ENCODE measurements at places on chromosomes 2 and 18.

GRCh38 chr2:231410293-231411004, 14.9 kb downstream of the B3GNT7 start:
- DNase-seq, result no peak

DNA sequence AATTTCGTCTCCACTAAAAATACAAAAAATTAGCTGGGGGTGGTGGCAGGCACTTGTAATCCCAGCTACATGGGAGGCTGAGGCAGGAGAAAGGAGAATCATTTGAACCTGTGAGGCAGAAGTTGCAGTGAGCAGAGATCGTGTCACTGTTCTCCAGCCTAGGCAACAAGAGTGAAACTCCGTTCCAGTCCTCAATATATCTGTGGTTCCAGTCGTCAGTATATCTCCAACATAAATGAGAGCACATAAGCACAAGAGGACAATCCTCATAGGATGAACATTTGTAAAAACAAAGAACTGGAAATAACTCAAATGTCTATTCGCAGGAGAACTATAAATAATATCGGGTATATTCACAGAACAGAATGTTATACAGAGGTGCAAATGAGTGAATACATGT, 13.1 kb upstream of the PLEK start:
- no peak for DNase-seq

- no peak for DNase-seq
Measured at GRCh38 chr2:229943770-229944449, 21.6 kb downstream of the FBXO36 start.

- DNase-seq, result no peak
Measured at GRCh38 chr2:60405271-60405919, 148.1 kb downstream of the BCL11A start.

DNA sequence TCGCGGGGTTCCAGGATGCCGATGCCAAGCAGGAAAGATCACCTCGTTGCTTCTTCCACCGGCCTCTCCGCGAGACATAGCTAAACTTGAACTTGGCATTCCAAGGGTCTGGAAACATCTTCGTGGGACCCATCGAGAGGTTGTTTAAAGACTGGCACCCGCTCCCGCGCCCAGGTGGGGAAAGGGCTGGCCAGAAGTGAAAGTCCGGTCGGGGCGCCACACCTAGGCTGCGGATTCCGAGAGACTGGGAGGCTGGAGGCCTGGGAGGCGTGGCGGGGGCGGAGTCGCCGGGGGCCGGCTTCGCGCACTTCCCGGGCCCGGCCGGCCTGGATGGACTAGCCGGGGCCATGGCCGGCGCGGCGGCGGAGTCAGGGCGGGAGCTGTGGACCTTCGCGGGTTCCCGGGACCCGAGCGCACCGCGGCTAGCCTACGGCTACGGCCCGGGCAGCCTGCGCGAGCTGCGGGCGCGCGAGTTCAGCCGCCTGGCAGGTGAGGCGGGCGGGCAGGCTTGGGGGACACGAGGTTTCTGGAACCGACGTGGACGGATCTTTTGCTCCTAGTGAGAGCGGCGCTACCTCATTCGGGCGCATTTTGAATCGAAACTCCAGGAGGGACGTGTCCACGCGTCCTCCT, at the start of gene MOCOS:
TSS of gene MOCOS (plus strand) at position 305 of the 633 bp plus-strand sequence. CDS start at position 348, 43 bp downstream.
- DNase-seq, result peak; percentile 54

DNA sequence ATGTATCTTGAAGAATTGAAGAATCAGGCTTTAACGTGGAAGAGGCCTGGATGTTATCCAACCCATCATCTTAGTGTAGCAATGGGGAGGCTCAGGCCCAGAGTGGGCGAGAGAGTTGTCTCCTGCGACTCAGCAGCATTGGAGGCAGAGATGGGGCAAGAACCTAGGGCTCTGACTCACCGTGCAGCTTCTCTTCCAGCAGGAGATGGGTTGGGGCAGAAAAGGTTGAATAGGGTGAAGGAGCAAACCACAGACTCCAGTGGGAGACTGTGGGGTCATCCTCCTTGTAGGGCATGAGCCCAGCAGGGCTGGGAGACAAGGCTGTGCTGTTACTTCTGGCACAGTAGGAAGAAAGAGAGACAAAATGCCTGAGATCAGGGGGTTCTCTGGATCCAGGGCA, 1.4 kb downstream of the IL36RN start:
- no peak for DNase-seq

GRCh38 chr2:28030600-28030999, 140.1 kb downstream of the BABAM2 start:
- no peak for DNase-seq

DNA sequence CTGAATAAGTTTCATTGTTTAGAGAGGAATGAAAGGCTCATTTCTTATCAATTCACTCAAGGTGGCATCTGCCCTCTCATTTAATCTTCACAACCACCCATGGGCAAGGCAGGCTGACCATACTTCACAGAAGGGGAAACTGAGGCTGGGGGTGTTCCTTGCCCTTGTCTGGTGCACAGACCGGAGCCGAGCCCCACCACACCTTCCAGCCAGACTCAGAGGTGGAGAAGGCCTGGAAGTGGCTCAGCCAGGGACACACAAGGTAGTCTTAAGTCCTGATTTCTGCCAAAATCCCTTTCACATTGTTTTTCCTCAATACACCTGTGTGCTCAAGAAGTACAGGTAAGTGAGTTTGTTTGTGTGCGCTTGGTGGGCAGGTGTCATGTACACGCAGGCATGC, 111.9 kb upstream of the TEX51 start:
- no peak for DNase-seq

DNA sequence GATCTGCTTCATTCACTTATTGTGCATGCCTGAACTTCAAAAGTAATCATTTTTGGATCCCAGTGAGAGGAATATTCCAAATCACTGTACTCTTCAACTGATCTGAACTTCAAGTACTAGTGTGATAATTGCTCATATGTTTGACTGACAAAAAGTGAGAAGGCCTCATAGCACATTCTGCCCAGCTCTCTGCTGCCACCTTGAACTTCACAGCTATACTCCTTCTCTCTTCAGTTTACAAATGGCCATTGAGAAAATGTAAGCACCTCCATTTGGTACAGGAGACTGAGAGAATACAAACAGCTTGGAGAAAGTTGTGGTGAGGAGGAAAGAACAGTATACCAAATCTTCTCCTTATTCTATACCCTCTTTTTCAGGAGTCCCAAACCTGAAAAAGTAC, 946.0 kb upstream of the CHAC2 start:
- no peak for DNase-seq

- peak; percentile 89 for DNase-seq
Measured at GRCh38 chr2:151334082-151334815, 23.1 kb upstream of the TNFAIP6 start.

DNA sequence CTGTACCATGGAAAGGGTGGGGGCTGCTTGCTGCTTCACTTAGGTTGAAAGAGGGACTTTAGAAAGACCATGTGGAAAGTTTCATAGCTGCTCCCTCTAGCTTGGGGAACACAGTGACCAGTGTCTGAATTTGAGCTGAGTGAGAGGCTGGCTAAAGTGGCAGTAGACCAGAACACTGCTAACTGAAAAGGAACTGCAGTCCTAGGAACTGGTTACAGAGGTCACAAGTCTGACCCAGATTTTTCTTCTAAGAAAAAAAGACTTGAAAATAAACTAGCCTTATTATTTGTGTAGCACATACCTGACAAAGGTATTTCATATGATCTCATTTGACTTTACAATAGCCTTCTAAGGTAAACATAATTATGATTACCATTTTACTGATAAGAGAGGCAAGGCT, 153.6 kb downstream of the FSHR start:
- DNase-seq, result no peak

DNA sequence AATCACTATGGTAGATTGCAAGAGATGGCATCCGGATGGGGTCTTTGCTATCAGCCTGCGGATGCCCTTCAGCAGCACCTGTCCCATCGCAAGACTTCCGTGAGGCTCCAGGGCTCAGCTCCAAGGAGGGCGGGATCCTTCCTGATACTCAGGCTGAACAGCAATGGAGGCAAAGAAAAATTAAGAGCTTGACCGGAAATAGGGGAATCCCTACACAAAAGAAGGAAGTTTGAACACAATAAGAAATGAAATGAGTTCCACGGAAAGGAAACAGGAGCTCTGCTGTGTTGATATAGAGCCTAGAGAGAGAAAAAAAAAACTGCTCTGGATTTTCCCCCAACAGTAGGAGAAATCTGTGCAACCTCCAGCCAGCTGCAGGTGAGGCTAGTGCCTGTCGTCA, 91.9 kb downstream of the ARL4C start:
- DNase-seq, result no peak

DNA sequence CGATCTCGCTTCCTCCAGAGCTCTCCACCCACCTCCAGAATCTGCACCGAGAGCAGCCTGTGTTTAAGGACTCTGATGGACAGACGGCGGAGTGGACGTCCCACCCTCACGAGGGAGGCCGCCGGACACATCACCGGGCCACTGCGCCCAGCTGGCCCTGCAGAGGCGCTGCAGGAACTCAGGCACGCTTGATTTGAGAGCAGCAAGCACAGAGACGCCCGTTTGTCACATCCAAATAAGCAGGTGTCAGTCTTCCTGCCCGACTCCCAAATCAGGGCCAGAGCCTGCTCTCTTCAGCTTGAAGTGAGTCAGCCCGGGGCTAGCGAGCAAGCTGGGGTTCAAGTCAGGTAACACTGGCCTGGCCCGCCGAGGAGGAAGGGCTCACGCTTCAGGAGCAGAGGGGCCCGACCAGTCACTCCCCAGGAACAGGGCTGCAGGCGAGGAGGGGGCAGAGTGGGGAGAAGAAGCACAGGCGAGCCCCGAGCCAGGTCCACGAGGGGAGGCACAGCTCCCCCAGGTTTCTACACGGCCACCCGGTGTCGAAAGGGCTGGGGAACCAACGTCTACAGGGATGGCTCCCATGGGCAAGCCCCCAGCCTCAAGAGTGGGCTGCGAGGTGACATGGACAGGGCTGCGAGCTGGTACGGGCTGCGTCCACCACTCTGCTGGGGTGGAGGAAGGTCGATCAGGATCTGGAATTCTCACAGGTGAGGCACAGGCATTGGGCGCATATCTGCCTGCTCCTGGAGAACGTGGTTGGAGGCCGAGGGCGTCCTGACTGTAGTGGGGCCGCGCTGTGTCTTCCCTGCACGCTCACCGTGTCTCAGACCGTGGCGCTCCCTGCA, 52.5 kb upstream of the CTDP1 start:
- no peak for DNase-seq

DNA sequence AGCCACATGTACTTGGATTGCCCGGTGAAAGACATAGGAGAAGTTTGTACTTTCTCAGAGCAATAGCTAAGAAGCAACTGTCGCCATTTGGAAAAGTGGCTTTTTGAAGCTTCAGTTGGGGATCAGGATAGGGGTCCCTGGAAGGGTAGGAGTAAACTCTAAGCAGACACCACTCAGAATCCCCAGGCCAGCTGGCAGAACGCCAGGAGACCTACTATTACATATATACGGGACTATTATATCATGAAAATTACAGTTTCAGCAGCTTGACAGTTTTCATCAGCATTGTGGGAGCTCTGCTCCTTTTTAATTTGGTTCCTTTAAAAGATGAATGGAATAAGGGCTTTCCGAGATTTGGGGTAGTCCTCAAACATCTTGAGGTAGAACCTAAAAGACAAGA, 54.9 kb downstream of the SRD5A2 start:
- DNase-seq, result no peak

- DNase-seq, result peak; percentile 1
Measured at GRCh38 chr2:35783723-35784122, 571.9 kb upstream of the CRIM1 start.

DNA sequence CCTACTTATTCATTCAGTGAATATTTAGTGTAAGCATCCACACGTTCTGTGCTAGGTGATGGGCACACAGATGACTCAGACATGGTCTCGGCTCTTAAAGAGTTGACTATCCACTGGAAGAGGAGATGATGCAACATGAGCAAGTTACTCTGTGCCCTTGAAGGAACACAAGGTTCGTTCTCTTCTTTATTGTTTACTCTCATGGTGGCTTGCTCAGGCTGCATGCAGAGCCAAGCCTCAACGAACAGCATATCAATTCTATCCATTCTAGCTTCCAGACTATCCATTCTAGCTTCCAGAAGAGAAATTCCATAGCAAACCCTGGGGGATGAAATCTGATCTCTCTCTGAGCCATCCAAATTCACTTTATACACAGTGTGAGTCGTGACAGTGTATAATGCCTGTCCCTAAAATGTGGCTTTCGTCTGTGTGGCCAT, 68.1 kb upstream of the CTAGE1 start:
- peak; percentile 79 for DNase-seq

GRCh38 chr2:197960786-197961185, 156.4 kb downstream of the PLCL1 start:
- DNase-seq, result no peak

DNA sequence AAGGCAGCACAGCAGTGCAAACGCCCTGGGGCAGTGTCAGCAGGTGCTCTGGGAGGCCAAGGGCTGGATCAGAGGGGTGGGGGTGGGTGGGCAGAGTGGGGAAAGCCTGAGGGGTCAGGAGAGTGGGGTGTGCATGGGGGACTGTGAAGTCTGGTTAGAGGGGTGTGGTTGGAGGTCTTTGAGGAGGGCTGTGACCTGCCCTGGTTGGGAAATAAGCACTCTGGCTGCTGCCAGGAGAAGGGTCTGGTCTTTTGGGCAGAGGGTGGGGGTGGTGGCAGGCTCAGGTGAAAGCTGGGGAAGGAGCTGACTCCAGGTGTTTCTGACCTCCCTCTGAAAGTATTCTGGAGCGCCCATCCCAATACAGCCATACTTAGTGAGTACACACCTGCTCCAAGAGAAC, 4.2 kb downstream of the ALPI start:
- DNase-seq, result no peak

GRCh38 chr2:146754606-146755005, 1090.2 kb upstream of the ACVR2A start:
- DNase-seq, result no peak

DNA sequence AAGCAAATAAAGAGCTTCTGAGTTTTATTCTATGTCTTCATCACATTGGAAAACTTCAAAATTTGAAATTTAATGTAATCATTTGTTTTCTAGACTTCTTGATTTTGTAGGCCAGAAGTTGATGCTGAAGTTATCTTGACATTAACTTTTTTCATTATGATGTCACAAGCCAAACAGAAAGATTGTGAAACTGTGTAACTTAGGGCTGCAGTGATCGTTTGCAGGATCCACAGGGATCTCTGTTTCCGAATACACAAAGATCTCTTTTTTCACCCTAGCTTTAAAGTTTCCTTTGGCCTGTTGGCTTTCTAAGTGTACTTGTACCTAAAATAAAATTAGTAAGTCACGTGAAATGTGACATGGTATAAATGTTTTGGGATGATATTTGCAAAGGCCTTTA, 594.9 kb upstream of the CDH2 start:
- no peak for DNase-seq

- DNase-seq, result peak; percentile 79
Measured at GRCh38 chr18:3454365-3455089, 4.6 kb downstream of the TGIF1 start.

GRCh38 chr2:240930096-240930630, 24.0 kb downstream of the CROCC2 start:
- no peak for DNase-seq

GRCh38 chr2:140234116-140234515, 1453.9 kb upstream of the NXPH2 start:
- no peak for DNase-seq

DNA sequence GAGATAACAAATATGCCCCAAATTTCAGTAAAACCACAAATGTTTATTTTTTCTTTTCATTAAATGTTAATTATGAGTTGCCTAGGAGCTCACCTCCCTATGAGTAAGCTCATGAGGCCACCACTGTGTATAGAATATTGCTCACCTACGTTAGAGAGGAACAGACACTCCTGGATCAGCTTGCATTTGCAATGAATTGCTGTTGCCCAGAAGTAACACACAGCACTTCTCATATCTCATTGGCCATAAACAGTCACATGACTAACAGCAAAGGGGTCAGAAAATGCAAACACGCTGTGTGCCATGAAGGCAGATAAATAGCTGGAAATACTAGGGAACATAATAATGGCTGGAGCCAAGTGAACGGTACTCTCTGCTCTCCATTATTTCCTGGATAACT, 89.0 kb upstream of the GALNT5 start:
- DNase-seq, result no peak

- peak; percentile 18 for DNase-seq
Measured at GRCh38 chr2:156077041-156077742, 255.3 kb downstream of the NR4A2 start.
